ENCODE measurements at places on chromosomes 2 and 18.

GRCh38 chr18:9421901-9422327, 53.4 kb upstream of the RALBP1 start:
- no peak for DNase-seq

DNA sequence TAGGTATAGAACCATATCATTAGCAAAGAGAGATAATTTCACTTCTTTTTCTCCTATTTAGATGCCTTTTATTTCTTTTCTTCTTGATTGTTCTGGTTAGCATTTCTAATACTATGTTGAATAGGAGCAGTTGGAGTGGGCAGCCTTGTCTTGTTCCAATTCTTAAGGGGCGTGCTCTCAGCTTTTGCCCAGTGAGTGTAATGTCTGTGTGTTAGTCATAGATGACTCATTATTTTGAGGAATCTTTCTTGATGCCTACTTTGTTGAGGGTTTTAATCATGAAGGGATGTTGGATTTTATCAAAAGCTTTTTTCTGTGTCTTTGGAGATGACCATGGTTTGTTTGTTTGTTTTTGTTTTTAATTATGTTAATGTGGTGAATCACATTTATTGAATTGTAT, 1453.1 kb upstream of the SLC39A10 start:
- DNase-seq: no peak

DNA sequence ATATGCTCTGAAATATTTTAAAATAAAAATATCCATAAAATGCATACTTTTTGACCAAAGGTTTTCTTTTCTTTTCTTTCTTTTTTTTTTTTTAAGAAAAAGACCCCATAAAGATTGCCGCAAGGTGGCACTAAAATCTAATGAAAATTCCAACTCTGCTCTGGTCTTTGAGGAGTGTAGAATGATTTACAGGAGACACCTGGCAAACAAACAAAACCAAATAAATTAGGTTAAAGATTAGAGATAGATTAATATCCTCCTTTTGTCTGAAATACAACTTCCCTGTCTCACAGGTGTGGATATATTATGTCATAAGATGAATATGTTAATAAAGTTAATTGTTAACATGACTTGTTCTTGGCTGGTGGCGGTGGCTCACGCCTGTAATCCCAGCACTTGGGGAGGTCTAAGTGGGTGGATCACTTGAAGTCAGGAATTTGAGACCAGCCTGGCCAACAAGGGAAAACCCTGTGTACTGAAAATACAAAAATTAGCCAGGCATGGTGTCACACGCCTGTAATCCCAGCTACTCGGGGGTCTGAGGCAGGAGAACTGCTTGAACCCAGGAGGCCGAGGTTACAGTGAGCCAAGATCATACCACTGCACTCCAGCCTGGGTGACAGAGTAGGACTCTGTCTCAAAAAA, 3.5 kb upstream of the RHOB start:
- DNase-seq: no peak

- DNase-seq: peak; percentile 31
Observed at GRCh38 chr2:208584378-208584985, 177.9 kb downstream of the PTH2R start.

DNA sequence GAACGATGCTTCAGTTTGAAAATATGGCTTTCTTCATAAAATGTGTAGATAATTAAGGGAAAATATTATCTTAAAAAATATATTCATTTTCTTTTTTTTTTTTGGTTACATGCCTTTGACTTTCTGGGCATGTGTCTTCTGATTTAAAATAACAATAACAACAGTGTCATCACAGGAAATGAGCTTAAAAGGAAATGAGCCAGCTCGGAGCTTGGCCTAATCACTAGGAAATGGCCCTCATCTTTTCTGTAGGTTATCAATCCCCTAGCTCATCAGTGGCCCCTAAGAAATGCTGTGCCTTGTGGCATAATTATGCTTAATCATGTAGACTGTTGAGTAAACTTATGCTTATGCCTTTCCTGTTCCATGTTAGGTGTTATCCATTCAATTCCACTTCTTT, 141.8 kb upstream of the FHL2 start:
- DNase-seq: no peak

DNA sequence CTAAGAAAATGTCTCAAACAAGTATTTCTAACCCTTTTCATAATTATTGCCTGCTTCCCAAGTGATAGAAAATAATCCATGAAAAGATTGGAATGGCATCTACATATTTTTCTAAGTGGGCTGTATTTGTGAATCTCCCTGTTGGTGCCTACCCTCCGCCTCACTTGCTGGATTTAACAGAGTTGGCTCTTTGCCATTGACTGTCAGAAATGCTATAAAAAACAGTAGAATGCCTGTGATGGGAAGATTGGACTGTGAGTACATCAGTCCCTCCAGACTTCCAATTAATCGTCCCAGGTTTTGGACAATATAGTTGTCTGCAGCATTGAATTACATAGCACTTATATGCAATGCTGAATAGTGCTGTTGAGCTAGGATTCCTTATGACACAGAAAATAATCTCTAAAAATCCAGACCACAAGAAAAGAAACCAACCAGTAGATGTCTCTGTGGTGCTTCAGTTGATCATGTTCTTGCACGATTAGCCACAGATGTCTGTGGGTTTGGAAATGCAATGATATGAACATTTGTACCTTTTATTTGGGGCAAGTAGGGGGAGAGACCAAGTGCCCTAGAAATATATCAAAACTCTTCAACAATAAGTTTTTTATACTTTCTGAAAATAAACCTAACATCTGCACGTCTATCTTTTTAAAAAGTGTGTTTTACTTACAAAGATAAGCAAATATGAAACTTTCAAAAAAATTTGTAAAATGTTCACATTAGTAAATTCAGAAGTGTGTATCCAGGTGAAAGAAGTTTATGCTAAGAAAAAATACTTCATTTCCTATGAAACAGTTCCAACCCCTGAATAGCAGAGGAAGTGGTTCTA, 88.5 kb downstream of the DYNAP start:
- no peak for DNase-seq

DNA sequence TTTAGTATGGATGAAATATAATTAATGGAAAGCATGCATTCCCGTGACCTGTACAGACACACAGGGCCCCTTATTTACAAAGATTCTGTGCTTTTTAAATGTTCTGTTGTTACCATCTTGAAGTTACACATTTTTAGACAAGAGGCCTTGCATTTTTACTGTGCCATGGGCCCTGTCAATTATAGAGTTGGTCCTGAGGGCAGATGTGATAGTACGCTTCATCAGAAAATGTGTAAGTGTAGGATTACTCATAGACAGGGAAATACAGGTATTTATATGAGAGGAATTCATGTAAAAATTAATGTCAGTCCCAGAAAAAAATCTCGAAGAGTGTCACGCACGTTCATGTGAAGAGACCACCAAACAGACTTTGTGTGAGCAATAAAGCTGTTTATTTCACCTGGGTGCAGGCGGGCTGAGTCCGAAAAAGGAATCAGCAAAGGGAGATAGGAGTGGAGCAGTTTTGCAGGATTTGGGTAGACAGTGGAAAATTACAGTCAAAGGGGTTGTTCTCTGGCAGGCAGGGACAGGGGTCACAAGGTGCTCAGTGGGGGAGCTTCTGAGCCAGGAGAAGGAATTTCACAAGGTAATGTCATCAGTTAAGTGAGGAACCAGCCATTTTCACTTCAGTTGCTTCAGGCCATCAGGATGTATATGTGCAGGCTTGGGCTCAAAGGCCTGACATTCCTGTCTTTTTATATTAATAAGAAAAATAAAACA, 12.2 kb upstream of the ALPK2 start:
- DNase-seq: no peak

DNA sequence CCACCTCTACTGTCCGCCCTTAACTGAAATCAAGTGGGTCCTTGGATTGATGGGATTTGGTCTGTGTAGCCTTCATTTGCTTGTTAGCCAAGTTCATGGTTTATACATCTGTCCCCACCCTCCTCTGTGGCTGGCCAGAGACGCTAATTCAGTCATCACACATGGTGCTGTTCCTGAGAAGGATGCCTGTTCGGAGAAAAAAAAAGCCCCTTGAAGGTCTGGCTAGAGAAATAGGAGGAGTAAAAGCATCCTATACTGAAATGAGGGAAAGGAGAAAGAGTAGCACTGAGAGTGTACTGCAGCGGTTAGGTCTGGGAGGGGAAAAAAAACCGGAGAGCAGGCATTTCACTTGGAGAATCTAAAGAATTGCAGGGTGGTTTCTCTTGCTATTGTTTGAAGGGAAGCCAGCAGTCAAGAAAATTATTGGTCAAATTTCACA, 180.6 kb upstream of the EPAS1 start:
- DNase-seq: no peak

DNA sequence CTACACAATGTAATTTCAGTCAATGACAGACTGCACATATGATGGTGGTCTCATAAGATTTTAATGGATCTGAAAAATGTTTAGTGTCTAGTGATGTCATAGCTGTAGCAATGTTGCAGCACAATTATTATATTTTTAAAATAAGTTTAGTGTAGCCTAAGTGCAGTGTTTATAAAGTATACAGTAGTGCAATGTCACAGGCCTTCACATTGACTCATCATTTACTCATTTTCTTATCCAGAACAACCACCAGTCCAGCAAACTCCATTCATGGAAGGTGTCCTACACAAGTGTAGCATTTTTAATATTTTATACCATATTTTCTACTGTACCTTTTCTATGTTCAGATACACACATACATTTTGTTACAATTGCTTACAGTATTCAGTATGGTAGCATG, 663.1 kb downstream of the ERBB4 start:
- DNase-seq: no peak

GRCh38 chr2:218310853-218311540, 18.7 kb upstream of the TMBIM1 start:
- DNase-seq: no peak

- no peak for DNase-seq
Observed at GRCh38 chr2:127485051-127485693, 41.1 kb downstream of the IWS1 start.

GRCh38 chr18:25830787-25831186, 259.6 kb downstream of the SS18 start:
- DNase-seq: no peak

- DNase-seq: no peak
Observed at GRCh38 chr2:11348209-11348749, 3.8 kb upstream of the ROCK2 start.

GRCh38 chr18:50465211-50466153, 90.6 kb downstream of the SKA1 start:
- no peak for DNase-seq

- DNase-seq: no peak
Observed at GRCh38 chr2:241017228-241017940, 19.0 kb downstream of the SNED1 start.

DNA sequence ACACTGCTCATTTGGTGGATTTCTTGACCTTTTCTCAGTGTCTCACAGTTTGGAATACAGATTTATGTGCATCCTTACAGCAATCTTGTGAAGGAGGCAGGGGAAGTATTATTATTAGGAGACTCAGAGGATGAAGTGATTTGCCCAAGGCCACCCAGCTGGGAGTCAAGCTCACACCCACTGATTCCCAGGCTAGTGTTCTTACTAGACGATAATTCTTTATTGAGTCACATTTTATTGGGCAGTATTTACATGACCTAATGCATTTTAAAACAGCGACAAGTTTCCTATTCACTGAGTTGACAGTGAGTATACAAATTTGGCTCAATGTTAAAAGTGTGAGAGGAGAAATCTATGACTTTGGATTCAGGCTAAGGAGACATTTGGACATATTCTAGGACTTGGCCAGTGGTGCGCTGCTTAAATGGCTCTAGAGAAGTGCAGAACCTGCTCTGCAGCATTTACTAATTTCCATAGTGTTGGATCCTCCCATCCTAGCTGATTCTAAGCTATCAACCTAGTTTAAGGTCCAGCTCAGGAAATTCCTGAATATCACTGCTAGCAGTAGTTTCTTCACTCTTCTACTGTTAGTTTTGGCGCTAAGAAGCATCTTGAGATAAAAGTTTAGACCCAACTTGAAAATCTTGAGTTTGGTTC, 199.3 kb downstream of the MTX2 start:
- DNase-seq: no peak

DNA sequence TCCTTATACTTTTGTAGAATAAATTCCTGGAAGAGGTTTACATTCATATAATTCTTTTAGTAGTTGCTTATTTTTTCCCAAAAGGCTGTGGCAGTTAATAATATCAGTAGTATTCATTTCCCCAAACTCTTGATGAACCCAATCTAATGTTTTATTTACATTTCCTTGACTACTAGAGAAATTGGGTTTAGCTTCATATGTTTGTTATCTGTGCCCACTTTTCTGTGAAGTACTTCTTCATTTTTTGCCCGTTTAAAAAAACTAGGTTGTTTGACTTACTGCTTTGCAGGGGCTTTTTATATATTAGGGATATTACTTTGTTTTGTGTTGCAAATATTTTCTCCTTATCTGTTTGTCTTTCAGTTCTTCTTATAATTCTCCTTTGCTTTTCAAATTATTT, 17.2 kb downstream of the RALB start:
- no peak for DNase-seq

GRCh38 chr2:108632332-108633160, 86.7 kb upstream of the RANBP2 start:
- DNase-seq: no peak

GRCh38 chr2:241157841-241158545, 7.7 kb downstream of the PPP1R7 start:
- peak; percentile 51 for DNase-seq

- no peak for DNase-seq
Observed at GRCh38 chr2:164205347-164205746, 415.9 kb downstream of the GRB14 start.

- peak; percentile 47 for DNase-seq
Observed at GRCh38 chr2:239519089-239519920, 118.5 kb upstream of the HDAC4 start.

DNA sequence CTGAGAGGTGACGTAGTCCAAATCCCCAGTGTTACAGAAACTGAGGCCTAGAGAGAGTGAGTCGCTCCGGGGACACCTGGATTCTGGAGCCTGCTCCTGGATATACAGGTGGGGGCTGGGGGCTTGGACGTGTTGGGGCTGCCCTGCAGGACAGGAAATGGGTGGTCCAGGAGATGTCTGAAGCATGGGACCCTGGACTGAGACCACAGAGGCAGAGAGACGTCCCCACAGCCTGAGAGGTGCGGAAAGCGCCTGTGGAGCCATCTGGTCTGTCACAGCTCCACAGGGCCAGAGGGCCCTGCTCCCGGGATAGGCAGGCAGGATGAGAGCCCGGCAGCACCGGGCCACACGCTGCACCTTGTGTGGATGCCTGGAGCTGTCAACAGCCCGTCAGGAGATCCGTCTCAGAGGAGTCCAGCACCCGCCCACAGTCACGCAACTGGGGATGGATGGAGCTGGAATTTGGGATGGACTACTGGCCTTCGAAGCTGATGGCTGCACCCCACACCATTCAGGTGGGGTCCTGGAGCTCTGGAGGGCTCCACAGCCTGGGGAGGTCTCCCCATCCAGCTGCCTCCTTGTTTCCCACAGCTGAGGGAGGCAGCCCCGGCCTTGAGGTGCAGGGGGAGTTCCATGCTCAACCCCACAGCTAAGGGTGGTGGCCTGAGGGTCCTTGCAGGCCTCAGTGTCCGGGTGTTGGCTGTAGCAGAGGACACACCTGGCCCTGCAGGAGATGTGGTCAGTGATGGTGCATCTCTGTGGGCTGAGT, 303.0 kb downstream of the NDUFA10 start:
- DNase-seq: no peak

- no peak for DNase-seq
Observed at GRCh38 chr2:219567791-219568361, 3.5 kb downstream of the OBSL1 start.

- no peak for DNase-seq
Observed at GRCh38 chr2:96739076-96739632, 710 bp downstream of the LMAN2L start.

- no peak for DNase-seq
Observed at GRCh38 chr2:181462033-181462432, 4.8 kb downstream of the ITGA4 start.

Measured in BE2C (cell line).